HS-27A (cell line): ENCODE measurements at places on chromosomes 2 and 18.

- no peak for DNase-seq
Measured at GRCh38 chr2:195633974-195634373, 23.1 kb upstream of the SLC39A10 start.

GRCh38 chr18:498931-499775 lies 1.3 kb downstream of the COLEC12 start:
- DNase-seq = no peak

DNA sequence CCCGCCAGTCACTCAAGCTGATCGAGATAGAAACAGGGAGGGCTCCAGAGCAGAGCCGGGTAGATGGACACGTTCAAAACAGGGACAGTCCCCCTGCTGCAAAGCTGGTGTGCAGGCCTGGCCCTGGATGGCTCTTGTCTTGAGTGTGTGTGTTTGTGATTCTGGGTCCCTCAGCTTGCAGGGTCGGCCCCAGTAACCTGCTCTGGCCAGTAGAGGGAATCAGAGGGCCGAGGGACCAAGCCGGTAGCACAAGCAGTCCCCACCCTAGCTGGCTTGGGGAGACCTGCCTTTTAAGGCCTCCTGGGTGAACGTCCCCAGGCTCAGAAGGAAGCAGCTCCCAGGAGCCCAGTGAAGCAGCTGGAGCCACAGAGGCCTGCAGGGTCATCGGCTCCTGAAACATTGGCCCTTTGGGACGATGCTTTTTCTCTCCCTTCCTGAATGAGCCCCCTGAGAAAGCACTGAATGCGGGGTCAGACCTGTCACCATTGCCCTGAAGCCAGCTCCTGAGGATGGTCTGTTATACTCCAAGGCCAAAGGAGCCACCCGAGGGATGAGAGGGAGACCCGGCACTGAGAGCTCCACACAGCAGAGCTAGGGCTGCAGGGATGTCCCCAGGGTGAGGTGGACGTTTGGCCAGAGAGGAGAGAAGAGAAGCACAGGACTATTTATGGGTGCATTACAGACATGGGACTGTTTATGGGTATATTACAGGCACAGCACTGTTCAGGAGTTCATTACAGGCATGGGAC lies 15.4 kb upstream of the MLPH start:
- no peak for DNase-seq

DNA sequence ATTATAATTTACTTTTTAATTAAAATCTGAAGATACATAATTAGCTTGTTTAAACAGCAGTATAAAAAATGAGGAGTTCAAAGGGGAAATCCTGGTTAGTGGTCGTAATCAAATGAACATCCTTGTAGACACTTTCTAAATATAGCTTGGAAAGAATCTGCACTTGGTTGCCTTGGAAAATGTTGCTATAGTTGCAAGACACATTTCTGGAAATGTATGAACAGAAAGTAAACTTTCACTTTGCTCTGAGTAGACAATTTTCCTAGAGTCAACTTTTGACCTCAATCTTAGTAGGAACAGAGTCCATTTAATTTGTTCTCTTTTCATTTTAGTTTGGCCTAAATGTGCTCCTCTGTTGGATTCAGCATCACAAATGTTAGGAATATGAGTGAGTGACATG lies 38.3 kb downstream of the GCA start:
- no peak for DNase-seq

- no peak for DNase-seq
Measured at GRCh38 chr2:197258580-197258979, 52.0 kb downstream of the ANKRD44 start.

- DNase-seq = no peak
Measured at GRCh38 chr2:225008179-225008856, 34.0 kb downstream of the DOCK10 start.

DNA sequence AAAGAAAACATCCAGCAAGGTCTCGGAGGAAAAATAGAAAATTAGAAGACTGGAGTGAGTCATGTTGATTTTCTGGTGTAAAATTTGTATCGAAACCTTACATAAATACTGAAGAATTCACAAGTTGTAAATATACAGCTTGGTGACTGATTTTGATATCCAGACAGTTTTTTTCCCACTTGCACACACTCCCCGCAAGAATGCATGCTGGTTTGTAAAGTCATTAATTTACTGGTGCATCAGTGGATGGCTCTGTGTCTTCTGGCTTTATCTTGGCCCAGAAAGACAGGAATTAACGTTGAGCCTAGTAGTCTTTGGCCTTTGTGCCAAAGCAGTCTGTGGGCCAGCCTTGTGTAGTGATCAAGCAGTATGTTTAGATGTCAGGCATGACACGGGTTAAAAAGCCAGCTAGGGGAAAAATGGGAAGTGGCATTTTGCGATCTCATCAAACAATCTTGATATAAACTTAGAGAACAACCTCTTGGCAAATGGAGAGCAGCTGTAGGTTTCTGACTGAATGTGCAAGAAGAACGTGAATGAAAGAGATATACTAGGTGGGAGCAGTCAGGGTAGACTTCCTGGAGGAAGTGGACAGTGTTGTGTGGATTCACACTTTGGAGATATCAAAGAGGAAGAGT lies 22.7 kb upstream of the CASP8 start:
- no peak for DNase-seq

DNA sequence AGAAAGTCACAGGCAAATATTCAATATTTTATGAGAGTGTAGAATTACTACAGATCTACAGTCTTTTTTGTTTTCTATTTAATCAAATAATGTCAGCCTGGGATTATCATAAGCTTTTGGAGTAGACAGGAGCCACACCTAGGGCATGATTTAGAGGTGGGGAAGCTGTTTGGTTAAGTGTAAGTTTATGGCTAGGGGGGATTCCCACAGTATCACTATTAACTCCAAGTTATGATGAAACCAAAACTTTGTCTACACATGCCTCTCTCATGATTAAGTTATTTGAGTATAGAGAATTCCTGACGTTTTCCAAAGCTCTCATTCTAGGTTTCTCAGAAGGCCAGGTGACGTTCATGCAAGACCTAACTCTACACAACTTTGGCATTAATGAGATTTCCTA lies 2.1 kb downstream of the SERPINB10 start:
- DNase-seq = no peak
